ENCODE measurements at places on chromosomes 7 and 10.

DNA sequence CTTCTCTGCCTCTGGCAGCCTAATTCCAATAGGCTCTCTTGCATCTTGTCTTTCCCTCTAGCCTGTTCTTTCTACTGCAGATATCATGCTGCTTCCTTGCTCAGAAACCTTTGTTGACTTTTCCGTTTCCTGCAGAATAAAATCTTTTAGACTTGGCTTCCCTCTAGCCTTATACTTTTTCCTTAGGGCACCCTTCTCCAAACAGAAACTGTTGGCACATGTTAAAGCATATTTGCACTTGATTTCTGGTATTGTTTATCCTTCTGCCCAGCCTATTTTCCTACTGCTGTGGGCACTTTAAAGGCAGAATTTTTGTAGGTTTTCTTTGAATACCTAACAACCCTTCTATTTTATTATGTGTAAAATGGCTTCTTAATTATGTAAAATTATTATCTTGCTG lies 4.6 kb downstream of the GNAI1 start:
- no peak for DNase-seq

GRCh38 chr7:75652788-75653187 lies 86.0 kb downstream of the HIP1 start:
- no peak for DNase-seq

GRCh38 chr10:119443970-119444660 lies 98.4 kb downstream of the RGS10 start:
- DNase-seq, result no peak

DNA sequence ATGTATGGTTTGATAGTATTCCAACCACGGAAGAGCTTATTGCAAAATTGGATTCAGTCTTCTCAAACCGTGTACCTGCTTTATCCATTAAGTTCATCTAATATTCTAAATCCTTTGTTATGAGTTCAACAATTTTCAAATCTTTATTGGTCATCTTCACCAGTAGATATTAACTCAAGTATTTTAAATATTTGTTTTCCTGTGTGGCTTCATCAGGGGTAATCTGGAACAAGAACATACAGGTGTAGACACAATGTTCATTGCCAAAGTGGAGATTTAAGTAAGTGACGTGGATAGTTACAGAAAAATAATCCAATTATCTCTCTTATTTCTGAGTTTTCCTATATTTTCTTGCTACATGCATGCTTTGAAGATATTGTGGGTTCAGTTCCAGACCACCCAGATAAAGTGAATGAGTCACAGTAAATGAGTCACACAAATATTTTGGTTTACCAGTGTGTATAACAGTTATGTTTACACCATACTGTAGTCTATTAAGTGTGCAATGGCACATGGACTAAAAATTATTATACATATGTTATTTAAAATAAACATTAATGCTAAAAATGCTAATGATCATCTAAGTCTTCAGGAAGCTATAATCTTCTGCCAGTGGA lies 429.0 kb upstream of the POT1 start:
- DNase-seq, result no peak

GRCh38 chr10:132407243-132407746 lies 10.3 kb downstream of the PWWP2B start:
- DNase-seq, result no peak

DNA sequence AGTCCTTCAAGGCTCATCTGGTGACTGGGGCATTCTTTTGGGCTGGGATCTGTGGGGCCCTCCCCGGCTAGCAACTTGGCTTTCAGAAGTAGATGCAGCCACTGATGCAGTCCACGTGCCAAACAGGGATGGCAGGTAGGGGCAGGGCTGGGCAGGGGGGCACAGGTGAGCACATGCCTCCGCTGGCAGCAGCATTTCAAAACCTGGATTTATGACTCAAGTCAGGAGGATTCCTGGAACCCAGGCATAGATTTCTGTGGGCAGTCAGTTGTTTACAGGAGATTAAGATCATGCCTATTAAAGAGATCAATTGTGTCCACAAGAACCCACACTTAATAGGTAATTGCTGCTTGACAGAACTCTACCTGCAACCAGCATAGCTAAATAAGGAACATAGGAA lies 839 bp upstream of the HABP2 start:
- DNase-seq, result no peak

- DNase-seq, result no peak
These were observed 4.8 kb upstream of the LFNG start for GRCh38 chr7:2514473-2515423.

DNA sequence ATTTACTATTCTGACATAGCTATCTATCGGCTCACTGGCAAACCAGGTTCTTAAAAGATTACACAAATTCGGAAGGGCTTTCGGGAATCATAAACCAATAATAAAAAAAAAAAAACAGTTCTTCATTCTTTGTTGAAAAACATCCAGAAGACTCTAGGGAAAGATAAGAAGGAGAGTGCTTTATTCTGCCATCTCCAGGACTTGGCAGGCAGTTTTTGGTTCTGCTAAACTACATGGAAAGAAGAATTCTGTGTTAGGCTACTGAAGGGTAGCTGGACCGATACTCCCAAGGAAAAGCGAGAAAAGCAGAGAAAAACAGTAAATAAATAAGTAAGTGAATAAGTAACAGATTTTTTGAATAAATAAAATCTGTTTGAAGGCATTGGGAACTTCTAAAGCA lies 423.5 kb upstream of the KLF6 start:
- DNase-seq, result no peak

GRCh38 chr7:133563251-133563650 lies 310.4 kb downstream of the EXOC4 start:
- no peak for DNase-seq

DNA sequence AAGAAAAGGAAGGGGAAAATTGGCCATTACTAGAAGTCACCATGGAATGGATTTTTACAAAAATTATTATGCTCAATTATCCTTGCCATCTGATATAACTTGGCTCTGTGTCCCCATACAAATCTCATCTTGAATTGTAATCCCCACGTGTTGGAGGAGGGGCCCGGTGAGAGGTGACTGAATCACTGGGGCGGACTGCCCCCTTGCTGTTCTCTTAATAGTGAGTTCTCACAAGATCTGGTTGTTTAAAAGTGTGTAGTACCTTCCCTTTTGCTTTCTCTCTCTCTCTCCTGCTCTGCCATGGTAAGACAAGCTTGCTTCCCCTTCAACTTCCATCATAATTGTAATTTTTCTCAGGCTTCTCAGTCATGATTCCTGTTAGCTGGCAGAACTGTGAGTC lies 1023.6 kb downstream of the XPNPEP1 start:
- DNase-seq, result no peak

- DNase-seq, result no peak
These were observed 134.0 kb upstream of the SEMA3D start for GRCh38 chr7:85320699-85321476.

DNA sequence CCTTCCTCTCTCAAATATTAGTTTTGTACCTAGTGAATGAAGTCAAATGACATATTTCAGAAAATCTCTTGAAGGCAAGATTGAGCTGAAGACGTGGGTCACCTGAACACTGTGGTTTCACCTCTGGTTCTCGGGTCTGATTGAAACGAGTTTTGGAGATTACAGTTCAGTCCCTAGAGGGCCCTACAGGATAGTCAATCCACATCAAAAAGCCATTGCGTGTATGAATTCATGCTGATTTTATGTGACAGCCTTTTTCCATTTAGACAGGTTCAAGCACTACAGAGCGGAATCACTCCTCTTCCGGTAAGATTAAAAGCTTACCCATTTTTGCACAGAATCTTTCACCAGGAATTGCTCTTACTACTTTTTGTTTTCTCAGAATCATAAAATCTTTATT lies 62.2 kb downstream of the VIM start:
- DNase-seq, result peak; percentile 13

DNA sequence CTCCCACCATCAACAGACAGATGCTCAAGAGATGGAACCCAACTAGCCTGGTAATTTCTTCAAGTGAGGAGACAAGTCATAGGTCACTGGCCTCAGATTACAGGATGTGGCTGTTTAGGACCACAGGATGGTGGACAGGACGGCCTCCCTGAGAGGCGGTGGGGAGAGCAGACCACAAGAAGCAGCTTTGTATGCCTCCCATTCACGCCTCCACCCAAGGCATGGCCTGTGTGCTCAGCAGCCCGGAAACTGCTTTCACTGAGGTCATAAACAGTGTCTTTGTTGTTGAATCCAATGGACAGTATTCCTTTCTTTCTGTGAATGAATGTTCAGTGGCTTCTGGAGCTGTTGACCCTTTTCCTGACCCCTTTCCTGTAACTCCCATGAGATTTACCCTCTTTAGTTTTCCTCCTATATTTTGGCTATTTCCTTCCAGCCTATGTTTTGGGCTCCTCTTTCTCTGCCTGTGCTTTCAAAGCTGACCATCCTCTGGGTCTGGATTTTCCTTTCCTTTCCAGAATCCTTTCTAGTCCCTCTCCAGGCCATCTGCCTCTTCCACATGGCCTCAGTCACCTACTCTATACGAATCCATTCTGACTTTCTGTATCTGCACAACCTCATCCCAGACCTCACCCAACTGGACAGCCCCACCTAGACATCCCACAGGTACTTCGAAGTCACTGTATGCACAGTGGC lies 32.4 kb upstream of the INPP5F start:
- no peak for DNase-seq

DNA sequence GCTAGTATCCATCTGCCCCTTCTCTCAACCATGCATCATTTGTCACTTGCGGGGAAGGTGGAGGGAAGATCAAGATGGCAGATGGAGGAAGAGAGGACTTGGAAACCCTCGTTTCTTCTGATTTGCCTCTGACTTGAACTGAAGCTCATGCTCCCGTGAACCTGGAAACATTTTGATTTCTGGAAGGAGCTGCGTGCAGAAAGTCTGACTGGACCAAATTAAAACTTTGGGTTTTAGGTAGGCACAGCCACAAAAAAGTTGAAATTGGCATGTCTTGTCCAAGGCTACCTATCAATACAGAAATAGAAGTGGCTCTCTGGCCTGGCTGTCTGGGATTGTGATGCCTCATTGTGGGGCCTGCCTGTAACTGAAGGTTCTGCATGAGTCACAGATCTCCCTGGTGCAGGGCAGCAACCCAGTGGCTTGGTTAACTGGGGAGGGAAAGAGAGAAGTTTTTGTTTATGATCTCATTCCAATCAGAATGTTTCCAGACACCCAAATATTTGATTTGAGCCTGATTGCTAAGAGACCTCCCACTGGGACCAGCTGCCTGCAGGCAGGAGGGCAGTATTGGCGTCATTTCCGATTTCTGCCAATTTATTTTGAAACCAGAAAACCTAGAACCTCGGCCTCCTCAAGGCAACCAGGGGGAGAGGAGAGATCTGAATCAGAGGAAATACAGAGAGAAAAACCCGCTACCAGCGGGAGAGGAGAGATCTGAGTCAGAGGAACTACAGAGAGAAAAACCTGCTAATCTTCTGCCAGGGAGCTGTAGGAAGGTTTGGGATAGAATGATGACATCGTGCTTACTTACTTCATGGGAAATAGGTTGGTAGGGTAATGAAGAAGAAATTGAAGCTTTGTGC lies 363.6 kb downstream of the ANKRD30A start:
- DNase-seq, result no peak

- DNase-seq, result no peak
These were observed 93.4 kb downstream of the PTPRZ1 start for GRCh38 chr7:121966276-121966934.

- no peak for DNase-seq
These were observed 223.7 kb upstream of the HABP2 start for GRCh38 chr10:113329121-113329596.

Data from CD4-positive, alpha-beta memory T cell (primary cell).